ENCODE measurements at places on chromosomes 2 and 18.

GRCh38 chr2:206790311-206790935 is 25.0 kb downstream of the FASTKD2 start:
- DNase-seq, result no peak

- no peak for DNase-seq
These were observed 34.0 kb downstream of the FHOD3 start for GRCh38 chr18:36331521-36331971.

DNA sequence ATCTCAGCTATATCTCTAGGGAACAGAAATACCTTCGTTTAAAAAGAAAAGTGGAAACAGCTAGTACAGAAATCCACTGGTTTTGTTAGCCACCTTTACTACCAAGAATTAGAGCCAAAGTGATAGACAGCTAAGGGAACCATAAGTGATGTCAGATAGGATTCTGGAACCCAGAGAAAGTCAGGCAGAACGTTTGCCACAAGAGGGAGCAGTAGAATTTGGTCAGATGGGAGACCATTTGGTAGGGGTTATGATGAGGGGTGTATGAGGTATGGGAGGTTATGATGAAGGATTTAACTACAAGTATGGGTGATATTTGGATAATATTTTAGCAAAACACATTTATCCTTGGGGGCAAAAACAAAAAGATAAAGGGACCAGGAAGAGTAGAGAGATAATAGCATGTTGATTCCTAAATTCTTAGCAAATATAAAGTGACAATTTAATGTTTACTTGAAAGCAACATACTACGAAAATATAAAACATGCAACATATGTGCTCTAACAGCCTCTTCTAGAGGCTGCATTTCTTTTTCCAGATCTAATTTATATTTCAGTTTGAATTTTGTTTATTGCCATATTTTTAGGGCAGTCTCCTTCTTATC is 3.3 kb downstream of the SLC8A1 start:
- DNase-seq, result no peak

DNA sequence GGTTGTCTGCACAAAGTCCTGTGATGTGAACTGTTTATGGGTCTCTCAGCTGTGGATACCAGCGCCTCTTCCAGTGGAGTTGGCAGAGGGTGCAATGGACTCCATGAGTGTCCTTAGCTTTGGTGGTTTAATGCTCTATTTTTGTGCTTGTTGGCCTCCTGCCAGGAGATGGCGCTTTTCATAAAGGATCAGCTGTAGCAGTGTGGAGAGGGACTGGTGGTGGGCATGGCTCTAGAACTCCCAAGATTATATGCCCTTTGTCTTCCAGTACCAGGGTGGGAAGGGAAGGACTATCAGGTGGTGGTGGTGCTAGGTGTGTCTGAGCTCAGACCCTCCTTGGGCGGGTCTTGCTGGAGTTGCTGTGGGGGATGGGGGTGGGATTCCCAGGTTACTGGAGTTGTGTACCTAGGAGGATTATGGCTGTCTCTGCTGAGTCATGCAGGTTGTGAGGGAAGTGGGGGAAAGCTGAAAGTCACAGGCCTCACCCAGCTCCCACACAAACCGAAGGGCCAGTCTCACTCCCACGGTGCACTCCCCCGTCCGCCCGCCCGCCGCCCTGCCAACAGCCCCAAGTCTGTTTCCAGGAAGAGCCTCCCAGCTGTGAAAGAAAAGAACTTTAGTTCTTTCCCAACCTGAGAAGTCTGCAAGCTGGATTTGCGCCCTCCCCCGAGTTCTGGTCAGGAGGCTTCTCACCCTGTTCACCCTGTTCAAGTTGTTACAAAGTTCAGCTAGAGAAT is 108.1 kb downstream of the MARCO start:
- no peak for DNase-seq

GRCh38 chr18:51448949-51449348 is 251.5 kb upstream of the MEX3C start:
- no peak for DNase-seq

DNA sequence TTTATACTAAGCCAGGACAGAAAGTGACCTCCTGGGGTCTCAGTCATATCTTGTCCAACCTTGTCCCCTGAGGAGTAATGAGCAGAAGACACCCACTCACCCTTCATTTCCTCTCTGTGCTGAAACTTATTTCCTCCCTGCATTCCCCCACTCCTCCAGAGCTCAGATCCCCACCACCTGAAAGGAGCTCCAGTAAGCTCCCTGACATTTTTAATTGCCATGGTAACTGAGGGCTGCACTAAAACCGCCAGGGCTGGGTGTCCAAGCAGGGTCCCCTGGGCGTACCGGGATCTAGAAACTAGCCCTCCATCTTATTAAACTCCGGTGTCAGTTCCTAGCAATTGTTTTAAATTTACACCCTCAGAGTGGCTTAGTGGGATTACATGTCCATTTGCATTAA is 393.3 kb upstream of the HNRNPA3 start:
- no peak for DNase-seq

GRCh38 chr2:196170213-196170605 is 1.2 kb downstream of the STK17B start:
- DNase-seq, result no peak

DNA sequence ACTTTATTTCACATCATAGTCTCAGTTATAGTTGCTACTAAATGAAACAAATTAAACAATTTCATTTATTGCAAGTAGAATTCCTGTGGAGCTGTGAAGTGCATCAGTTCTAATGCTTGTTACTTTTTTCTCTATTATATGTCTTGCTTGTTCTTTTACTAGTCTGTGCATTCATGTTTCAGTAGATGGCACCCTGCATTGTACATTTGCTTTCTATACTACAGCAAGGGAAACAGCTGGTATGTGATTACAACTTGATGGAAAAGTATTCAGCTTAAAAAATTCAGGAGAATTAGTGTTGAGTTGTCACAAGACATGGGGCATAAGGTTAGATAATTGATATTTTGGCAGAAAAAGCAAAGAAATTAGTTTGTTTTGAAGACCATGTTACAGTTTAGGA is 72.3 kb downstream of the TANK start:
- DNase-seq, result no peak

DNA sequence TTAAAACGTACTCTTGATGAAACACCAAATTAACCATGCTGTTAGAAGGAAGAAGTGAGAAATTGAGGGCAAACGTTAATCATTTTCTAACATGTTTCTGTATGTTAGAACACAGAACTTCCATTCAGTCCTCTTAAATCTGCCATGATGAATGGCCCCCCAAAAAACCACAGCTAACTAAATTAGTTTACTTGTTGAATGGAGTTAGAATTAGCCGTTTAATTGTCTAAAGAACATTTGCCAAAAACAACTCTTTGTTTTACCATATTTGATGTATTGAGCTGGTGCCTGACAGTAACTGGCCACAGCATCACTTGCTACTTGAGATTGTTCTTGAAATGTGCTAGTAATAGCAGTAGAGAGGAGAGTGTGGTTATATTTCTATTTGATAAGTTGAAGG is 12.7 kb downstream of the CCNYL1 start:
- DNase-seq, result no peak

GRCh38 chr2:127096280-127096679 is 10.7 kb downstream of the BIN1 start:
- DNase-seq, result no peak

GRCh38 chr2:148602885-148603561 is 41.5 kb upstream of the EPC2 start:
- no peak for DNase-seq
